ENCODE measurements at places on chromosomes 6 and 20.

- no peak for DNase-seq
These were observed 26.8 kb downstream of the WDR27 start for GRCh38 chr6:169675011-169675410.

DNA sequence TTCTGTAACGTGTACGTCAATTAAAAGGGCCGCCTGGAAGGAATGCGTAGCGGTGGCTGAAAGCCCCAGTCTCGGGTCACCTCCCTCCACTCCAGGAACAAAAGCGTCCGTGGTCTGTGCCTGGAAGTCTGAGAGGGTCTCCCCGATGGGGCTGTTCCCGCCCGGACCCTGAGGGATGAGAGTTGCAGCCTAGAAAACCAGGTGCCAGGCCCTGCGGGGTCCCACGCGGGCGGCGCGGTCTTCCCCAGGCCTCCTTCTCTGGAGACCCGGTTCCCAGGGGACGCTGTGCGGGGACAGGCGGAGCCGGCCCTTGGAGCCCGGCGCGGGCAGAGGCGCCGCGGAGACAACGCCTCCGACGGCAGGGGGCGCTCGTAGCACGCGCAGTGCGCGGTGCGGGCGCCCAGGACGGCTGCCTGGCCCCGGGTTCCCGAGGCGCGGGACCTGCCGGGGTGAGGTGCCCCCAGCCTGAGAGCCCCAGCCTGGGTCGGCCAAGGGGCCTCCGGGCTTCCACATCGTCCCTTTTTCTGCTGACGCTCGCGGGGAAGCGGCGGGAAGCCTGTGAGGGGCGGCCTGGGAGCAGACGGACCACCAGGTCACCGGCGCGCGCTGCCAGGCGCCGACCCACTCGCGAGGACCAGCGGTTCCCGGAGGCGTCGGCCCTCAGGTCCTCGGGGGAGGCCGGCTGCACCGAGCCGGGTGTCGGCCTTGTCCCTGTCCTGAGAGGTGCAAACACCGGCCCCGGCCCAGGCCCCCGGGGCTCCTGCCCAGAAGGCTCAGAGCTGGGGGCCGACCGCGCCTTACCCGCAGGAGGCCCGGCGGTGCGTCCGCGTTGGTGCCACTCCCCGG lies 5.3 kb upstream of the FOXC1 start:
- DNase-seq, result peak; percentile 49

DNA sequence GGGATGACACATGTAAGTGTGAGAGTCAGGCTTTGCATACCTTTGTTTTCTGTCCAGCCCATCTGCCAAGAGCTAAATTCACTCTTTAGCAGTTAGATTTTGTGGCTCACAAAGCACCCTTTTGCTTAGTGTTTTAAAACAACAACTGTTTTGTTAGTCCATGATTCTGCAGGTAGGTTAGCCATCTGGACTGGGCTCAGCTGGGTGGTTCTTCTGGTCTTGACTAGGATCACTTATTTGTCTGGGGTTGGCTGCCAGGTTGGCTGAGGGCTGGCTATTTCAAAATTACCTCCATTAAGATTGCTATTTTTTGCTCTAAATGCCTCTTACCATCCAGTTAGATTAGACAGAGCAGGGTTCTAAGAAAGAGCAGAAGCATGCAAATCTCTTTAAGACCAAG lies 489.3 kb downstream of the BTBD3 start:
- DNase-seq, result no peak

GRCh38 chr6:45558858-45559257 lies 181.1 kb upstream of the SUPT3H start:
- DNase-seq, result no peak

DNA sequence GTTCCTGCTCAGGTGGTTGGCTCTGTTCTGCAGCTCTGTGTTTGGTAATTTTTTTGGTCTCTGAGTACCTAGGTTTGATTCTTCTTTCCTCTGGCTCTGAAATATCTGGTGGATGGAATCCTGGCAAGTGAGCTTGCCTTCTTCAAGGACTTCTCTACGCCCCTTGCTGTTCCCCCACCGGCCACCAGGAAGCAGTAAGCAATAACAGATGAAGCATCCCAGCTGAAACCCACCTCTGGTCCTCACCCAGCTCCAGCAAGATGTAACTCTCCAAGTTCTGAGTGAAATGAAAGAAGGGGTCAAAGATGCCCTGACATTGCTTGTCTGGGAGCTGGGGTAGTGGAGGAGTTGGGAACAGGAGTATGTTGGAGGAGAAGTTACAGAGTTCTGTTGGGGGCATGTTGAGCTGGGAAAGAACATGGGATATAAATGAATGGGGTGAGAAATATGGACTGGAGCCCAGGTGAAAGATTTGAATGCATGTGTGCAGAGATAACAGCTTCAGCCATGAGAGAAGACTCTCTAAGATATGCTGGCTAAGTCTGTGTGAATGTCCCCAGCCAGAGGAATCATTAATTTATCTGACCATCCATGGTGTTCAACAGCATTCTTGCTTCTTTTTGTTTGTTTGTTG lies 51.3 kb upstream of the GLP1R start:
- DNase-seq, result peak; percentile 46

DNA sequence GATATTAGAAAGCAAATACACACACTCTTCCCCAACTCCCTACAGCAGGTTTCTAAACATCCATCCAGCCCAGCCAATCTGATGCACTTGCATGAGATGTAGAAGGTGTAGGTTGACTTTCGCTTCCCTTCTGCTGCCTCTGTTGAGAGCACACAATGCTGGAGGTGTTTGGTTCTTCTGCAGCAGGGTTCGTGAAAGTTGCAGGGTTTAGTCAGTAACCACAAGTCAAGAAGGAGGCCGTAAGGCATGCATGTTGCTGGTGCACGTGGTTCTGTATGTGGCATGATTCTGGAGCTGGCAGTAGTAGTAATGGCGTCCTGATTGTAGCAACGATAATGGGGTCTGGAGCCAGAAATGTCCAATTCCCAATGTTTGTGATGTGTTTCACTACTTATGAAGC lies 53.0 kb downstream of the DEK start:
- no peak for DNase-seq

- DNase-seq, result no peak
These were observed 100.2 kb upstream of the KCNG1 start for GRCh38 chr20:51122931-51123658.

GRCh38 chr6:4208158-4208557 lies 72.8 kb upstream of the ECI2 start:
- DNase-seq, result no peak

DNA sequence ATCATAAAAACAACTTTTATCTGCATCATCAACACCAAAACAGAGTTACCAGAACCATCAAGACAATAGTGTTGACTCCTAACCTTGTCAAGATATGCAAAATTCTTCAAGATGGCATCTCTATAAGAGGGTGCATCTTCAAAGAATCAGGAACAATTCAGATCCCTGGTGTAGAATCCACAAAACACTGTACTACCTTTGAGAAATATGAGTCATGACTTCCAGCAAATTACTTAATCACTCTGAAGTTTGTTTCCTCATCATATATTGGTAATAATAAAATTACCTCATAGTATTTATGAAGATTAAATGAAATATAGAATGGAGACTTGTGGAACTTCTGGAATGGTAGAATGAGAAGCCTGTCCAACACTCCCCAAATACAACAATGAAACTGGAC lies 221.3 kb upstream of the SUPT3H start:
- DNase-seq, result no peak

GRCh38 chr6:150537491-150537890 lies 62.2 kb upstream of the PLEKHG1 start:
- no peak for DNase-seq

DNA sequence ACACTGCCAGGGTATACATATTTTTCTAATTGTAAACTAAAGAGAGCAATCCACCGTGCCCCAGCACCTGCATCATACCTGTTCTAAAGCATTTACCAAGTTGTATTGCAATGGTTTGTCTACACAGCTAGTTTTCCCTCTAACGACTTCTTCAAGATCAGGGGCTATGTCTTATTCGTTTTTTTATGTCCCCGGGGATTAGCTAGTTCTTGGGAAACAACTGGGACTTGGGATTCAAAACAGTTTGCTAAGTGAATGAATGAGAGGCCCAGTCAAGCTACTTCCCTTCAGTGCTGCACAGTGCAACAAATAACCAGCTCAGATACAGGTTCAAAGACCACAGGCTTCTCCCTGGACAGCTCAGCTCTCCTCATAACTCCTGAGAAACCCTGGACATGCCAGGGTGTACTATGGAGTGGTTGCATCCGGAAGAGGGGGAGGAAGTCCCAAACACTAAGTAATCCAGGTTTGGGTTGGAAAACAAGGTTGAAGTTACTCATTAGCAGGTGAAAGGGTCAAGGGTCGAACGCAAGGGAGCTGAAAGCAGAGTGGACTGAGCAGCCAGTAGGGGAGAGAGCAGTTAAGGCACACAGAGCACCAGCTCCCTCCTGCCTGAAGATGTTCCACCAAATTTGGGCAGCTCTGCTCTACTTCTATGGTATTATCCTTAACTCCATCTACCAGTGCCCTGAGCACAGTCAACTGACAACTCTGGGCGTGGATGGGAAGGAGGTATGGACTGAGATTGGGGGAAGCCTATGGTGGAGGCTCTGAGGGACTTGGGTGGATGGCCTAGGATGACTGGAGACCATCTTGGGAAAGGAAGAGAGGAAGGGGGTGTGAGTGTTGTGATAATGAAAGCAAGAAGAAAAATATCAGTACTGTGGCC lies at the start of gene APOM:
APOM (plus strand) TSS at position 546 of the 889 bp plus-strand sequence; CDS start at position 619, 73 bp downstream.
- no peak for DNase-seq

DNA sequence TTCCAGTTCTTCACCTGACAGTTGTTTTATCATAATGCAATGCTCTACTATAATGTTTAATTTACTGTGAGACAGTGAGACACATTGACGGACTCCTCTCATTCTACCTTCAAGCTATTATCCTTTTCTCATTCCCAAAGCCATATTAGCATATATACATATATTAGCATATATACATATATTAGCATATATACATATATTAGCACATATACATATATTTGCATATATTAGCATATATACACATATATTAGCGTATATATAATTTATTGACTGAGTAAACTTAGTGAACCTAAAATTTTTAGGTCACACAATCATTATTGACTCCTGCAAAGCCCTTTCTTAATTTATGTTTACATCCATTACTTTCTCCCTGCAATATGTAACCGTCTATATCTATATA lies 555.0 kb upstream of the ADGRB3 start:
- DNase-seq, result no peak

All from cardiac fibroblast (primary cell).